ENCODE measurements at places on chromosomes 5 and 9. TPM values are rescaled to one million over a fixed set of nuclear protein-coding genes. Genes with fewer than 3 reads are reported as not detected.

ACOT12 gene
- total RNA-seq = not detected

FUT7 gene
- 1.3 TPM for total RNA-seq

EMB gene
- 37.4 TPM for total RNA-seq

TERT gene
- 11.9 TPM for total RNA-seq

TMEM171 gene
- not detected for total RNA-seq

PIP5K1B gene
- total RNA-seq = 1.6 TPM

IL9 gene
- total RNA-seq = 48.1 TPM

UHRF2 gene
- total RNA-seq = 63.7 TPM

SLC34A3 gene
- total RNA-seq = not detected

PHF24 gene
- total RNA-seq = 0.18 TPM

GIN1 gene
- total RNA-seq = 9.7 TPM

HCN1 gene
- total RNA-seq = not detected

FOXD4L3 gene
- not detected for total RNA-seq

FGF18 gene
- not detected for total RNA-seq

NRG2 gene
- 0.11 TPM for total RNA-seq

CBY3 gene
- total RNA-seq = 0.40 TPM

OTP gene
- not detected for total RNA-seq

IRX1 gene
- not detected for total RNA-seq

CDC23 gene
- total RNA-seq = 38.1 TPM

DPYSL3 gene
- total RNA-seq = 0.16 TPM

ZNF354C gene
- total RNA-seq = 7.2 TPM

PCYOX1L gene
- total RNA-seq = 18.8 TPM

CAMK2A gene
- not detected for total RNA-seq

PPP2R2B gene
- total RNA-seq = 0.40 TPM

ABO gene
- total RNA-seq = not detected

TSLP gene
- total RNA-seq = 0.54 TPM

CTSV gene
- total RNA-seq = 0.74 TPM

GNG10 gene
- 15.4 TPM for total RNA-seq

C9orf50 gene
- not detected for total RNA-seq

IFNA13 gene
- total RNA-seq = not detected

FOXE1 gene
- 0.07 TPM for total RNA-seq

IL33 gene
- total RNA-seq = not detected

CSF1R gene
- total RNA-seq = 0.41 TPM

CCDC69 gene
- total RNA-seq = 24.8 TPM

FSTL4 gene
- not detected for total RNA-seq

ANKRD33B gene
- 4.9 TPM for total RNA-seq

SAXO1 gene
- not detected for total RNA-seq

DDX4 gene
- not detected for total RNA-seq

SOX30 gene
- 0.18 TPM for total RNA-seq
